ENCODE measurements at places on chromosomes 7 and 10.
A peak's percentile ranks its signal among the peaks of the same experiment; 100 is the strongest.

GRCh38 chr10:30227481-30227880 is 121.6 kb downstream of the MTPAP start:
- no peak for DNase-seq

- no peak for DNase-seq
Measured at GRCh38 chr10:44278837-44279324, 106.0 kb downstream of the CXCL12 start.

GRCh38 chr10:23270531-23270930 is 74.1 kb downstream of the C10orf67 start:
- DNase-seq = no peak

DNA sequence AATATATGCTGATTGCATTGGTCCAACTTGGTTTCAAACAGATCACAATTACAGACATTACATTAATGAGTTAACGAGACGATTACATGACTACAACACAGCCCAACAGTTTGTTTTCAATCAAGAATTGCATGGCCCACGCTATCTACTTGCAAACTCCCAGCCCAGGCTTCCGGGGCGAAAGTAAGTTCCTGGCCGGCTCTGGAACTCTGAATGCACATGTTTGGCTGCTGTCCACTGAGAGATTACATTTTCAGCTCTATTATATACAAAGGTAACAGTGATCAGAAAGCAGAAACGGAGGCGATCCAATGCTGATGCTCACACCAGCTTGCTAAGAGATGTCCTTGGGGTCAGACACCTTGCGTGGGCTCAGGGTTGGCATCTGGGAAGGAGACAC is 206.3 kb downstream of the FANK1 start:
- no peak for DNase-seq

- no peak for DNase-seq
Measured at GRCh38 chr7:112749775-112750174, 40.4 kb downstream of the TMEM168 start.

DNA sequence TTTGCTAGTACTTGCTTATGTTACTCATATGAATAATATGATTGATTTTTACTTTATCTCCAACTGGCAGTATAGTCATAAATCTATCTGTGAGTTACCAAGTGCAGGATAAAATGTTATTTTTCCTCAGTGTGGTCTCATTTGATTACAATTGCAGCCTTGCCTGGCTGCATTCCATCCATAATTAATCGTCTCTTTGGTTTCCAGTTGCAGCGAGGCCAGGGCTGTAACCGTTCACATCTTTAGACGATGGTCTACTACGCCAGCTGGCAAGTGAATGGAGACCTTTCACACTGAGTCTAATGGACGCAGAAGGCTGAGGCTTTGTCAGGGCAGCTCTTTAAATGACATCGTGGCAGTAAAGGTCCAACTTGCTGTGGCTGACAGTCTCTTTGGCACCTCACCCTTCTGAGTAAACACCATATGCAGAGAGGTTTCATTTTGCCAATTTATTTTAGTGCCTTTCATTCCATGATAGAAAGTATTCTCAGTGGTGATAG is 84.0 kb downstream of the ARL4A start:
- no peak for DNase-seq

GRCh38 chr10:18786478-18786877 is 127.2 kb downstream of the ARL5B start:
- DNase-seq = no peak

GRCh38 chr7:124411796-124412195 is 353.8 kb downstream of the GPR37 start:
- DNase-seq = no peak

- DNase-seq = no peak
Measured at GRCh38 chr7:66739953-66740301, 606 bp upstream of the RABGEF1 start.

DNA sequence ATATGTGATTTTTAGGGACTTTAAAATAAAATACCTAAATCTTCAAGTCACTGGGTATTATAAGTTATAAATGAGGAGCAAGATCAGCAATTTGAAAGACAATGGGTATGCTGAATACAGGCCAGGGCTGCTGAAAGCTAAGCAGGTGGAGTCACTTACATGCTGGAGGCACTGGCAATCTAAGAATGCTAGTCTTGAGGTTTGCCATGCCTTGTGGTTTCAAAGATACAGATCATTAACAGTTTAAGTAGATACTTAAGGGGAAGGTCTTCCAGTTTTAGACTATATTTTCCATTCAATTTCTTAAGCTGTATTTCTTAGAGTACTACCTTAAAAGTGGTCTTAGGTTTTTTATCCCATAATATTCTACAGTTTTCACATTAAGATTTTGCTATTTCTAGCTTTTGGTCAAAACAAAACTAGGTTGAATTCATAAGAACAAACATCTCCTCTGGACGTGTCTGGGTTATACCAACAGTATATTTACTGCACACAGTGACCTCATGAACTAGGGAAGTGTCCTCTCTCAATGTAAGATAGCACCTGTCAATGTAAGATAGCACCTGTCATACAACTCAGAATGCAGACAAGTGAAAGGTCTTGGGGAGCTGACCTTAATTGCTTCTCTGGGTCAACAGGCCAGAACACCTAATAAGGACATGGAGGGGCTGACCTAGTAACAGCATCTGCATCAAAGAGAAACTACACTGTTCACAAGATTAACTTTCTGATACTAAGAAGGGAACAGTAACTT is 2.0 kb downstream of the SRI start:
- DNase-seq = no peak

GRCh38 chr10:116125180-116125579 is 147.8 kb downstream of the GFRA1 start:
- no peak for DNase-seq

GRCh38 chr10:1116696-1117280 is 60.6 kb downstream of the WDR37 start:
- DNase-seq = no peak

DNA sequence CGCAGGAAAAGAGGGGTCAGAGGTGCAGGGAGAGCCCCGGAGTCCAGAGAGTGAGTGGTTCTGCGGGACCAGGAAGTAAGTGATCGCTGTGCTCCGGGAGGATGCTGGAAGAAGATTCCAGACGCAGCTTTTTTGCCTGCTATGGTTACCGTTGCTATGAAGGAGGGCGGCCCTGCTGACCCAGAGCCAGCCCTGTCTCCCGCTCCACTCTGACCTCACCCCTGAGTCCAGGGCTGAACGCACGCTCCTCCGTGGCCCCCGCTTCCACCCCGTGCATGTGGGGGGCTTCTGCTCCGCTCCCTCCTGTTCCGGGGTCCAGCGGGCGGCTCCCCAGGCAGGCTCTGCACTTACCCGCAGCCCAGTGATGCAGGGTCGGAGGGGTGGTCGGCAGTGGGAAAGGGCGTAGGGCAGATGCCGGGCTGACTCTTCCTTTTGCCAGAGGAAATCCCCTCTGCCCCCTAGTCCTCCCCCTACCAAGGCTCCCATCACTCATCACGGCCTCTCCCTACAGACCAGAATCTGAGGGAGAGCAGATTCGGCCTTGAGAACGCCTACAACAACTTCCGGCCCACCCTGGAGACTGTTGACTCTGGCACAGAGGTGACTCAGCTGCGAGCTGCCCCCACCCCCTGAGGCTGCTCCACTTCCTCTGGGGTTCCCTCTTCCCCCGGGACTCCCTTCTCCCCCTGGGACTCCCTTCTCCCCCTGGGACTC is 2.7 kb upstream of the MUC17 start:
- DNase-seq = peak; percentile 32

- no peak for DNase-seq
Measured at GRCh38 chr10:4918236-4918635, 45.0 kb upstream of the AKR1C1 start.

DNA sequence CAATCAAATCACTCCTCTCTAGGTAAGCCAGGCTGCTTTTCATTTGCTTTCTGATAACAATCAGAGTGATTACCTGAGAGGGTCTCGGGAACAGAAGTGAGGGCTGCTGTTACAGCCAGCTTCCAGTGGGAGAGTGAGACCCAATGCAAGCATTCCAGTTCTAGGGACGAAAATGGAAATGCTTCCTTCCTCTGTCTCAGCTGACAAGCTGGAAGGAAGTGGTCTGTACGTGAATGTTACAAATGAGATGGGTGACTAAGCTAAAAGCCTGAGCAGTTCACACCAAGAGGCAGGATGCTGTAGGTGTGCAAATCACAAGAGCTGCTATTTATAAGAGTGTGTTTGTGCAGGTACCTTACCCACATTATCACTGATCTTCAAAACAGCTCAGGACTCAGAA is 772.4 kb downstream of the GRID1 start:
- DNase-seq = no peak

GRCh38 chr10:19816411-19817230 is at the start of gene PLXDC2:
Gene PLXDC2 (plus strand): TSS chr10:19816432.
- no peak for DNase-seq

DNA sequence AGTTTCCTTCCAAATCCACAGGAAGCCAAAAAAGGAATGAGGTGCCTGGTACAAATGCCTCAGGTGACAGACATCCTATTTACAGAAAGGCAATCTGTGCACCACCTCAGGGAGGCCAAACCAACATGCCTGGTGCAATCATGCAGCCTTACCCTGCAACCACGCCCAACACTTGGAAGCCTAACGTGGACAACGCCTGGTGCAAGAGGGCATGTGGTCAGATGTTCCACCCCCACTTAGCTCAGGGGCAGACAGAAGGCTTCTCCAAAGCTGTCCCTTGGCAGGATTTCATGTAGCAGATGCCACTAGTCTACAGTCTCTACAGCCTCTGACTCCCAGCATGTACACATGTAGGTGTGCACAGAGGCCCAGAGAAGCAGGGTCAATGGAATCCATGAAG is 89.5 kb downstream of the KCNMA1 start:
- no peak for DNase-seq

DNA sequence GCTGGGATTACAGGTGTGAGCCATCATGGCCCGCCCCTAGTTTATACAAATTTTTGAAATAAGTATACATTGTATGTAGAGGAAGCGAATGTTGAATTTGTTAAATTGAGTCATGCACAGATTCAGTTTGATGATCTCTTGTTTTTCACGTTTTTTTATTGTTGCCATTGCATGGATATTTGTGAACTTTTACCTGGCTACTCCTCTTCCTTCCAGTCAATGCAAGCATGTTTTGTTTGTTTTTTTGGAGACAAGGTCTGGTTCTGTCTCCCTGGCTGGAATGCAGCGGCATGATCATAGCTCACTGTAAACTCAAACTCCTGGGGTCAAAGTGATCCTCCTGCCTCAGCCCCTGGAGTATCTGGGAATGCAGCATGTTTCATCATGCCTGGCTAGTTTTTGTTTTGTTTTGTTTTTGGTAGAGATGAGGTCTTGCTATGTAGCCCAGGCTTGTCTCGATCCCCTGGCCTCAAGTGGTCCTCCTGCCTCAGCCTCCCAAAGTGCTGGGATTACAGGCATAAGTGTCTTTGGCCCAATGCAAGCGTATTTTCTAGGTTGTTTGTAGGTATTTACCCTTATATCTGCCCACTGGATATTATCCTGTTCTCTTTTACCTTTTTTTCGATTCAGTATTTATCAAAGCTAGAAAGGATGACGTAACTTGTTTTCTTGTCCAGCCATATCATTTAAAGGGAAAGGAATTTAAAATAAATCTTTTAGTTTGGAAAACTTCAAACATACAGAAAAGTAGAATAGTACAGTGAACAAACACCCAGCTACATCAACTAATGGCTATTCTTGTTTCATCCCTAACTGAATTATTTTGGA is 11.0 kb downstream of the LCOR start:
- DNase-seq = no peak

GRCh38 chr10:17751781-17752445 is at the start of gene TMEM236:
Gene TMEM236 (plus strand): TSS chr10:17752201. CDS start chr10:17752296, 95 bp downstream.
- no peak for DNase-seq

DNA sequence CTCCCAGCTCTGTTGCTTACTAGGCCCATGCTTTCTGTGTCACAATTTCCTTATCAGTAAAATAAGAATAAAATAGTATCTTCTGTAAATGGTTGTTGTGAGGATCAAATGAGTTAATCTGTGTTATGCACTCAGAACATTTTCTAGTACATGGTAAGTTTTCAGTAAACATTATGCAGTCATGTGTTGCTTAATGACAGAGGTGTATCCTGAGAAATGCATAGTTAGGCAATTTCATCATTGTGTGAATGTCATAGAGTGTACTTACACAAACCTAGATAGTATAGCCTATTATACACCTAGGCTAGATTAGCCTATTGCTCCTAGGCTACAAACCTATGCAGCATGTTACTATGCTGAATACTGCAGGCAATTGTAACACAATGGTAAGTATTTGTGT is 4.4 kb downstream of the PTTG1IP2 start:
- no peak for DNase-seq

- DNase-seq = no peak
Measured at GRCh38 chr10:33008499-33009243, 50.6 kb upstream of the ITGB1 start.

- DNase-seq = no peak
Measured at GRCh38 chr7:92231-92674, 100.1 kb upstream of the FAM20C start.

GRCh38 chr10:61786728-61787127 is 114.8 kb upstream of the ARID5B start:
- DNase-seq = no peak

DNA sequence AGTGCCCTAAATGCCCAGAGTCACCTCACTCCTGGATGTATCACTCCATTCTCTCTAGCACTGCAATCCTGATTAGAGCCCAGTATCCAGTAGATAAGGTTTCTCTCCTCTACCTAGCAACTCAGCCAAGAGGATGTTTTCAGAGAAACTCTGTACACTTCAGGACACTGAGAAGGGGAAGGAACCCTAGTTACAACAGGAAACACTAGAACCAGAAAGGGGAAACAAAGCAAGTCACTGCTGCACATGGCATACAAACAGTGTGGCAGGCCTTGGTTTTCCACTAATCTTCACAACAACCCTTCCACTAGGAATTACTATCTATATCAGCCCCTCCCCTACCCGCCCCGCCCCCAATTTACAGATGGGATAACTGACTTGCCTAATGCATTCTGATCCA is 1.6 kb downstream of the FAM204A start:
- no peak for DNase-seq

DNA sequence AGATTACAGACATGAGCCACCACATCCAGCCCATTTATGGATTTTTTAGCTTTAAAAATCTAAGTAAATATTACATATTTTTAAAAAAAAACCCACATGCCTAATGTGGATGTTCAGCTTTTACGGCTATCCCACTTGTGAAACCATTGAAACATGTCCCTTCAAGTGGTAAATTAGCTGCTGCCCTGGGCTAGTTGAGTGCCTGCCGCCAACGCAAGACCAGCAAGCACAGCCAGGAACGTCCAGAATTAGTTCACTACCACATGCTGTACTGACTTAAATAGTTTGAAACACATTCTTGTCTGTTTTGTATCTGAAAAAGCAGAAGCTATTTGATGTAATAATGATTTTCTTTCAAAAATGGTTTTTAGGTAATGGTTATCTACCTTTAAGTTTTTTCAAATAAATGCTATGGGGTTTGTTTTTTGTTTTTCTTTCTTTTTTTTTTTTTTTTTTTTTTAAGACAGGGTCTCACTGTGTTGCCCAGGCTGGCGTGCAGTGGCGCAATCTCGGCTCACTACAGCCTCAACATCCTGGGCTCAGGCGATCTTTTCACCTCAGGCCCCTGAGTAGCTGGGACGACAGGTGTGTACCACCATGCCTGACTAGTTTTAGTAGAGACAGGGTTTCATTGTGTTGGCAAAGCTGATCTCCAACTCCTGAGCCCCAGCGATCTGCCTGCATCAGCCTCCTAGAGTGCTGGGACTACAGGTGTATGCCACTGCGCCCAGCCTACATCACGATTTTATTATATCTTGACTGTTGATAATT is 57.0 kb downstream of the KLRG2 start:
- DNase-seq = no peak

Measured in stimulated activated CD4-positive, alpha-beta T cell treated with anti-CD3 and anti-CD28 coated beads, TNF-alpha, amount 100 ng/mL, for 1 hour (primary cell).